ENCODE measurements at places on chromosomes 11 and 22. TPM values are rescaled to one million over a fixed set of nuclear protein-coding genes. Genes with fewer than 3 reads are reported as not detected.

The HBG2 gene
- total RNA-seq, result not detected

GRCh38 chr11:106496677-106497076 is 419.2 kb downstream of the AASDHPPT start:
- H3K27me3 ChIP-seq, result no peaks in the 10 kb centered on the region
- H3K27ac ChIP-seq, result no peak overlapping the region
- H3K4me1 ChIP-seq, result no peaks in the 10 kb centered on the region
- no peak for DNase-seq
- no peak overlapping the region for H3K4me3 ChIP-seq

DNA sequence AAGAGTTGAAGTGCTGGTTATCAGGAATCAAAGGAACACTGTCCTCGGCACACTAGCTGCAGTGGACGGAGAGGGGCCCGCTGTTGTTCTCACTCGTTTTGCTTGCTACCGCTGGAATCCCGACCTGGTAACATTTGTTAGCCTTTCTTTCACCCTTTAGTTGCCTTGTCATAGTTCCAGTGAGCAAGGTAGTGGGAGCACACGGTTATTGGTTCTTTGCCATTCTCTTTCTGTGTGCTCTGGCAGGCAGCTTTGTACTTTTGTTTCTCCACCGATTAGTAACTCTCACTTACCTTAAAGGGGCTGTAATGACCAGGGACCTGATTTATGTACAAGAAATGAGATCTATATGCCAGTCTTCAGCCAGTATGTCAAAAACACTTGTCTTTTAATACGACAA is 1.8 kb downstream of the DEPDC7 start:
- H3K36me3 ChIP-seq, result peaks cover 9% of the 10 kb centered on the region
- peaks cover 52% of the 10 kb centered on the region for H3K27me3 ChIP-seq
- no peak for DNase-seq
- H3K27ac ChIP-seq, result no peak overlapping the region

The OR56A1 gene
- not detected for total RNA-seq

GRCh38 chr11:120149246-120149645 is 11.3 kb upstream of the TRIM29 start:
- no peaks in the 10 kb centered on the region for H3K4me1 ChIP-seq
- DNase-seq, result no peak
- H3K36me3 ChIP-seq, result no peaks in the 10 kb centered on the region

The NFAM1 gene
- 0.07 TPM for total RNA-seq

- H3K4me3 ChIP-seq, result no peak overlapping the region
- peaks cover 9% of the 10 kb centered on the region for H3K27me3 ChIP-seq
- H3K27ac ChIP-seq, result no peak overlapping the region
- peak; percentile 77 for DNase-seq
- H3K36me3 ChIP-seq, result no peaks in the 10 kb centered on the region
Observed at GRCh38 chr11:68383976-68384501, 71.6 kb downstream of the LRP5 start.

The OTOG gene
- total RNA-seq, result not detected

The TSPAN32 gene
- 20.5 TPM for total RNA-seq

The IGF2 gene
- 0.91 TPM for total RNA-seq

The MISFA gene
- total RNA-seq, result 0.85 TPM

All from activated CD8-positive, alpha-beta memory T cell treated with anti-CD3 and anti-CD28 coated beads, Interleukin-2, amount 10 ng/mL, durations not matched to agents 7 days and 5 days (primary cell).